ENCODE measurements at places on chromosomes 13 and 19. TPM values are rescaled to one million over a fixed set of nuclear protein-coding genes. Genes with fewer than 3 reads are reported as not detected.

DNA sequence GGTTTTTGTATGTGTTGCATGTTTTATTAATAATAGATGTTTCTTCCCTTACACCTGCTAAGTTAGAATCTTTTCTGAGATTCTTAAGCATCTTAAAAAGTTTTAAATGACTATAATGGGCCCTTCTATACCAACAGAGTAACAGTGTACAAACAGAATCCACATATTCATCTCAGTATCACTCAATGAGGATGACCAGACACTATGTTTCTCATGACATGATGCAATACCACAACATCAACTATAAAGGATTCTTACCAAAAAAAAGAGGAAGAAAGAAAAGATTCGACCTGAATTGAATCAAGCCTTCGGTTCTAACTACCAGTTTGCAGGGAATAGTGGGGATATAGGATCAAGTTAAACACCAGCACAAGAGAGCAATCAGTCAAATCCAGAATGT, 56.5 kb downstream of the INTS6 start:
- DNase-seq, result no peak

- DNase-seq, result peak; percentile 67
These were observed 4.1 kb downstream of the ATP11A start for GRCh38 chr13:112693831-112694497.

- no peak for DNase-seq
These were observed 52.5 kb upstream of the CLDN10 start for GRCh38 chr13:95499811-95500712.

- DNase-seq, result peak; percentile 93
These were observed 32.2 kb downstream of the ZNF136 start for GRCh38 chr19:12194827-12195731.

DNA sequence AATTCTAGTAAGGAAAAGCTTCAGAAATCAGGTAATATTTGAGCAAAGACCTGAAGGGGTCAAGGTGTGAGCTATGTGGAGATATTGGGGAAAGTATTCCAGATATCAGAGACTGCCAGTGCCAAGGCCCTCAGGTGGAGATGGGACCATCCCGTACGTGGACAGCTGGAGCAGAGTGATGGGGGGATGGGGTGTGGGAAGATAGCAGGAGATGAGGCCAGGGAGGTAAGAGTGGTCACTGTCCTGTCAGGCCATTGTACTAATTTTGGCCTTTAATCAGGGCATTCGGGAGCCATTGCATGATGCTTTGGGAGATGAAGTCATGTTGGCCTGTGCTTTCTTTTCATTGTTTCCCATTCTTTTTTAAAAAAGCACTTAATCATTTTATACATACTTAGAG, 13.1 kb upstream of the GPR18 start:
- DNase-seq, result no peak

DNA sequence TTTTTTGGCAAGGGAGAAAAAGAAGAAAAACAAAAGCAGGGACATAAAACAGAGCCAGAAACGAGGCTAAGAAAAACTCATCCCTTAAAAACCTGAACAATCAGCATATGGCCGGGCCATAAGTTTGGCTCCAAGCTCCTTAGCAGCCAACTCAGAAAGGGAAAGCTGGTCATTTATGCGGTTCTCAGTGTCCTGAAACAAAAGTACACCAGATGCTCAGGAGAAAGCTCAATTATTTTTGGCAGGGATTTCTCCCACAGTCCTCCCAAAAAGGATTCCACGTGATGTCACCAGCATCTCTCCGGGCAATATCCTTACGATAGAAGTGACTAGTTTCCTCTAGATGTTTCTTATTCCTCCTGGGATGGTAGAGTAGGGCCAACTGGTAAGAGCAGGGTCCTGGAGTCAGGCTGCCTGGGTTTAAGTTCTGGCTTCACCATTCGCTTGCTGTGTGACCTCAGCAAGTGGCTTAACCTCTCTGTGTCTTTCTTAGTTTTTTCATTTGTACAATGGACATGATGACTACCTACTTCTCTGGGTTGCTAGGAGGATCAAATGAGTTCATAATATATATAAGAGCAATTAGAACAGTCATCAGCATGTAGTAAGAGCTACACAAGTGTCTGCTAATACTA, 34.0 kb downstream of the PIN1 start:
- DNase-seq, result no peak

DNA sequence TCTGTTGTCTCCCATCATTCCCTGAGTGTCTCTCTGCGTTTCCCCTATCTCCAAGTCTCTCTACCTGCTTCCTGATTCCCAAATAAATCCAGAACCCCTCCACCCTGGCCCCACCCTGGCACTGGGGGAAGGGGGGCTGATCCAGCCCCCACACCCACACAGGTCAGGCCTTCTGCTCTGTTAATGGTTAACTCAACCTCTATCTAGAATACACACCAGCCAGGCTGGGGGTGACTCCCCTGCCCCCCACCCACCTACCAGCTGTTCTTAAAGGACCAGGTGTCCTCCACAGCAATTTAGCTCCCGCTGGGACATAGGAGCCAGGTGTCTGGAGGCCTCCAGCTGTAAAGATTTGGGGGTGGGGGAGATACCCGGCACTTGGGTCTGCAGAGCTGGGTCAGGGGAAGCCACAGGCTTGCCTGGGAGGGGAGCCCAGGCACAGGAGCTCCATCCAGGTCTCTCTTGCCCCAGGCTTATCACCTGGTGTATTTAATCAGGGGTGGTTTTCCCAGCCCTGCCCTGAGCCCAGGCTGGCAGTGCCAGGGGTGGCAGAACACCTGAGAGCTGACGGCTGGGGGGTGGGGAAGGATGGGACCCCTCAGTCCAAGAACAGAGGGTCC, 3.9 kb downstream of the IRF2BP1 start:
- no peak for DNase-seq

DNA sequence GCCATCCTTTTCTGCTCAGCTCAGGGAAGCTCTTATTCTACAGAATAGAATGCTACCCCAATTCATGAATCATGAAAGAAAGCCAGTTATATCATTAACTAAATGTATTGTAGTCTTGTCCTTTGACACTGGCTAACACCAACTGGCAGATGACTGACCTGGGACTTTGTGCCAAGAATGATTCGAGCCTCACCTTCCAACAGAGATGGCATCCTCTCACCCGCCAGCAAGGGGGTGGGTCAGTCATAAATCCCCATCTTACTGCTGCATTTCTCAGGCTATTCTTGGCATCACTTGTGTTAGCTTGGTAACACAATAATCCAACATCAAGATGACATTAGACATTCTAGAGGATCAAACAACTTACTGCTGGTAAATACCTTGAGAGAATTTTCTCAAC, 1239.8 kb upstream of the MIR17HG start:
- DNase-seq, result no peak

- no peak for DNase-seq
These were observed 111.4 kb upstream of the USP29 start for GRCh38 chr19:57008432-57008831.

TMEM255B gene
- 30.7 TPM for total RNA-seq

- no peak for DNase-seq
These were observed 4.4 kb upstream of the CNMD start for GRCh38 chr13:52743988-52744387.

DNA sequence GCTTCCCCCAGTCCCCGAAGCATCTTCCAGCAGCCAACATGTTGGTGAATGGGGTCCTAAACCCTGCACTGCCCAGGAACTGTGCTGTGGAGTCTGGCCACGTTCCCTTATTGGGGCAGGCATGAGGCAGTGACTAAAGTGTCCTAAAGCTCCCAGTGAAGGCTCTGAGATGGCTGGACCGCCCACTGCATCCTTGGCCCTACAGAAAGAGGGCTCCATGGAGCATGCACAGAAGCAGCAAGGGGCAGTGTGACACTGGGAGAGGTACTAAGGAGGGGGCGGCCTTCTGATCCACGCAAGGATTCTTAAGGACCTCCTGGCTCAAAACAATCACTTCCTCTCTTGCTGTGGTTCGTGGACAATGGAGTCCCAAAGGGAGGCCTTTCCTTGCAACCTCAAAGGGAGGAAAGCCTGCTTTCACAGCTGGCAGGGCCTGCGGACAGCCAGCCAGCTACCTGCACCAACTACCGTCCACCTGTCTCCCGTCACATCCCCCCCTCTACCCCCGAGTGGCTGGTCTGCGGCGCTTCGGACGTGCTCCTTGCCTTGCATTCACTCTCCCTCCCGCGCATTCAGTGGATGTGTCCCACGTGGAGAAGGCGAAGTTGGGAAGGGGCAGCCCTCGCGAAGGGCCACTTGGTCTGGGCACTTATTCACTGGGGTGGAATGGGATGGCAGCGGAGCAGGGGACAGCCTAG, 63.9 kb upstream of the STARD13 start:
- DNase-seq, result no peak

DNA sequence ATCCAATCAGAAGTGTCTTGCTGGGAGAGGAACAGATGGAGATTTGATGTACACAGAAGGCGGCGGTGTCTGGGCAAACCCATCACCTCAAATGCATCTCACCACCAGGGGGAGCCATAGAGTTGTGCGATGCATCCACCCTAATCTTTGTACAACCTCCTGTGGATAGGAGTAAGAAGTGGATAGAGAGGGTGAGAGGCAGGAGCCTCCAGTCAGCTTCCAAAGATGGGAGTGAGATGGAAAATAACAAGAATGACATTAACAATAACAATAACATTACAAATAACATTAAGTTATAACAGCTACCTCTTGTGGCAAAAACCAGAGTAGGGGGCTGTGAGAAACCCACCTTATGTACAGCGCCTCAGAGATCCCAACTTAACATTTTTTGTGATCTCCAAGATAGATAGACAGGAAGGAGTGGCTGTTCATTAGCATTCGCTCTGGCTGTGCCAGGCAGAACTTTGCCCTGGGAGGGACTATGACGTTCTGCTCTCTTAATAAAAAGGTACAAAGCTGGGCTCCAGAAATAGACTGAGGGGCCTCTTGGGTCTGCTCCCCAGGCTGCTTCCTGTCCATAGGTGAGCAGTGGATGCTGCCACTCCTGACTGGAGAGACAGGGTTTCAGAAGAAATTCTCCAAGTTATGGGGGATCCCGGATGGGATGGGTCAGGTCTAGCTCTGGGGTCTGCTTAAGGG, 5.2 kb upstream of the CEACAM18 start:
- DNase-seq, result peak; percentile 70

GRCh38 chr13:39401756-39402155, 201.2 kb downstream of the LHFPL6 start:
- DNase-seq, result no peak

GRCh38 chr19:33866696-33867095, 70.0 kb downstream of the KCTD15 start:
- DNase-seq, result no peak

DNA sequence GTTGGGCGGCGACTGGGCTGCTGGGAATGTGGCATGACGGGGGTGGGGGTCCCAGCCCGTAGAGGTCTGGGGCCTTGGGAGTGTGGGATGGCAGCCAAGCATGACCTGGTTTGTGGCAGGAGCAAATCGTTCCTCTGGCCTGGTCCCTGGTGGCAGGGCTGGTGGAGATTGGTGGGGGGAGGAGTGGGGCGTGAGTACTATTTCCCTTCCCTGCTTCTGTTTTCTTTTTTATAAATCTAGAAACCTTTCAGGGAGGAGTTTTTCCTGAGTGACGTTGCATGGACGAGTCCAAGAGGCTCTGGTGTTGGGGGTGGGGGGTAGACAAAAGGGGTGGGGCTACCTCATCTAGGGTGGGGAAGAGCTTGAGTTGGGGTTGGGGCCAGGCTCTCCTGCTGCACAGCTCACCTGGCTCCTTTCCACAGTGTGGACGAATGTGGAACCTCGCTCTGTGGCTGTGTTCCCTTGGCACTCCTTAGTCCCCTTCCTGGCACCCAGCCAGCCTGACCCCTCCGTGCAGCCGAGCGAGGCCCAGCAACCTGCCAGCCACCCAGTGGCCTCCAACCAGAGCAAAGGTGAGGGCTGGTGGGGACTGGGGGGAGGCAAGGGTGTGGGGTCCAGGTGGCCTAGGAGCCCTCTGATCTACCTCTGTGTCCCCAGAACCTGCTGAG, 15.4 kb upstream of the PRR19 start:
- no peak for DNase-seq

- no peak for DNase-seq
These were observed 39.1 kb upstream of the RNF113B start for GRCh38 chr13:98216135-98216565.

LGI4 gene
- 1.8 TPM for total RNA-seq

TNNT1 gene
- total RNA-seq, result 1.6 TPM

GPC6 gene
- 9.7 TPM for total RNA-seq

DNA sequence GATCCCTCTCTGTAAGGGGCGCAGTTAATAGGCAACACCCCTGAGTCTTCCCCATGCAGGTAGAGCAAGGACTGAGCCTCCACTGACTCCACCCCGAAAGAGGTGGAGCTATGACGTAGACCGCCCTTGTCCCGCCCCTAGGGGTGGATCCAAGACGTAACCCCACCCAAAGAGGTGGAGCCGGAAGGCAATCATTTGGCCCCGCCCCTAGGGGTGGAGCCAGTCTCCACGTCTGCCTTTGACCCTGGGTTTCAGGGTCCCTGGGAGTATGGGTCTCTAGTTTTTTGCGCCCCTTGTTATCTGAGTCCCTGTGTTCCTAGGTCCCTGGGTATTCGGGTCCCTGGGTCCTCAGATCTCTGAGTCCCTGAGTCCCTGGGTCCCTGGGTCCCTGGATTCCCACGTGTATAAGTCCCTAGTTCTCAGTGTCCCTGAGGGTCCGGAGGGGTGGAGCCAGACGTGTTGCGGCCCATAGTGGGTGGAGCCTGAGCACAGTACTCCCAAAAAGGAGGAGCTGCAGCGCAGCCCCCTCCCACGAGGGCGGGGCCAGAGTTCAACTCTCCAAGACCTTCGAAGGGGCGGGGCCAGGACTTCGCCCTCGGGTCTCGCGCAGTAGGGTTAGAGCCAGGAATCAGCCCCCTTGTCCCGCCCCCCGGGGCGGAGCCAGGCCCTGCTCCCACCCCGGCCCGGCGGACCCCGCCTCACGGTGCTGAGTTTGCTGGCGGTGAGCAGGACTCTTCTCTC, 5.3 kb downstream of the DENND1C start:
- DNase-seq, result peak; percentile 88

LHB gene
- not detected for total RNA-seq

DNA sequence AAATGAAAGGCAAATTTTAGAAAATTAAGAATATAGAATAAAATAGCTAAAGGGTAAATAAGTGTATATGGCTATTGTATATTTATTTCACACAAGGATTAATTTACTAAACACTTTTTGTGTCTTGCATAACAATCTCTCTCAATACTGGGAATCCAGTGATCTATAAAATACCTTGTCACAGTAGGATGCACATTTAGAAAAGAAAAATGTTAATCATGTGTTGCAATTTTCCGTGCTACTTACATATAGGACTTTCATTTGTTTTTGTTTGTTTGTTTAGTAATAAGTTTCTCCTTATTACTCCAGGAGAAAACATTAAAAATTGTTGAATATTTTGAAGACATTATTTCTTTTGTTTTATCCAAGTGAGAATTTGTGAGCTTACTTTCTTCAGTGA, 1533.3 kb downstream of the SLITRK5 start:
- DNase-seq, result no peak

Measured in left lung (tissue), 14 donors.